Stimulated activated CD8-positive, alpha-beta memory T cell treated with anti-CD3 and anti-CD28 coated beads, Interleukin-15, amount 100 ng/mL, for 48 hours (primary cell): ENCODE measurements at places on chromosomes 4 and X.

DNA sequence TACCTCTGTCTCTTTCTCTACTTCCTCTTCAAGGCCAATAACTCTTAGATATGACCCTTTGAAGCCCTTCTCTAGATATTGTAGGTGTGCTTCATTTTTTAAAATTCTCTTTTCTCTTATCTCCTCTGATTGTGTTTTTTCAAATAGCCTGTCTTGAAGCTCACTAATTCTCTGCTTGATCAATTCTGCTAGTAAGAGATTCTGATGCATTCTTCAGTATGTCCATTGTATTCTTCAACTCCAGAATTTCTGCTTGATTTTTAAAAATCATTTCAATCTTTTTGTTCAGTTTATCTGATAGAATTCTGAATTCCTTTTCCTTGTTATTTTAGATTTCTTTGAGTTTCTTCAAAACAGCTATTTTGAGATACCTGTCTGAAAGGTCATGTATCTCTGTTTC, 47.9 kb downstream of the MCUB start:
- DNase-seq, result no peak

- DNase-seq, result no peak
Observed at GRCh38 chr4:76504613-76505465, 69.8 kb downstream of the SHROOM3 start.

DNA sequence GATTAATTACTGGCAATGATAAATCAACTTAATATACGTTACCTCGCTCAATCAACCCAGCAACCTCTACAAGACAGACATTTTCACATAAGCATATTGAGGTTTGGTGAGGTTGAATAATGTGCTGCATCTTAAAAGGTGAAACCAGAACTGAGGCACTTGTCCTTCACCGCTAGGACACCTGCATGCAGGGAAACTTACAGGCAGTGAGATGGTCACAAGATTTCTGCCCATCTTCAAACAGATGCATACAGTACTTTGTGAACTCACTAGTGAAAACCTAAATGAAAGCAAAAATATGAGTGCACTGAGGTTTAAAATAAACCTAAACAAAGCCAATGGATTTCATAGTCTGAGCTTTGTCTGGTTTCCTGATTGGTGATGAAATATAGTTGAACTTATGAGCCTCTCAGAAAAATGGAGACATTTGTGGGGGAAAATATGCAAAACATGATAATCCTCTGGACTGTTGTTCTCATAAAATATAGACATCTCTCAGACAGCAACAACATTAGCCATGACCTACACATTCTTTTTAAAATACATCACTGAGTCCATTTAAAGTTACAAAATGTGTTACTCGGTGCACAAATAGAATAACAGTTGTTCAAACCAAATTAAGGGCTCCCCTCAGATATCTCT, 20.9 kb upstream of the PRSS12 start:
- no peak for DNase-seq

DNA sequence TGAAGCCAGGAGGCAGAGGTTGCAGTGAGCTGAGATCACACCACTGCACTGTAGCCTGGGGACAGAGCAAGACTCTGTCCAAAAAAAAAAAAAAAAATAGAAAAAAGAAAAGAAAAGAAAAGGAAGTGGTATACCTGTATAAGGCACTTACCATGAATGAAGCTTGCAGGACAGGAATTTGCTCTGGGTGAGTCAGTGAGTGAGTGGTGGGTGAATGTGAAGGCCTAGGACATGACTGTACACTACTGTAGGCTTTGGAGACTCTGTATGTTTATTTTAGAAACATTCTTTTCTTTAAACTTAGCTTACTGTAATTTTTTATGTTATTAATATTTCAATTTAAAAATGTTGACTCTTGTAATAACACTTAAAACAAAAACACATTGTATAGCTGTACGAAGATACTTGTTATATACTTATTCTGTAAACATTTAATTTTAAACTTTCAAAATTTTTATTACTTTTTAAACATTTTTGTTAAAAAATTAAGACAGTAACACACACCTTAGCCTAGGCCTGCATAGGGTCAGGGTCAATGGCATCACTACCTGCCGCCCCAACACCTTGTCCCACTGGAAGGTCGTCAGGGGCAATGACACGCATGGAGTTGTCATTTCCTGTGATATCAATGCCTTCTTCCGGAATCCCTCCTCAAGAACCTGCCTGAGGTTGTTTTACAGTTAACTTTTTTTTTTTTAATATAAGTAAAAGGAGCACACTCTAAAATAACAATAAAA, 78.7 kb downstream of the CLNK start:
- no peak for DNase-seq

DNA sequence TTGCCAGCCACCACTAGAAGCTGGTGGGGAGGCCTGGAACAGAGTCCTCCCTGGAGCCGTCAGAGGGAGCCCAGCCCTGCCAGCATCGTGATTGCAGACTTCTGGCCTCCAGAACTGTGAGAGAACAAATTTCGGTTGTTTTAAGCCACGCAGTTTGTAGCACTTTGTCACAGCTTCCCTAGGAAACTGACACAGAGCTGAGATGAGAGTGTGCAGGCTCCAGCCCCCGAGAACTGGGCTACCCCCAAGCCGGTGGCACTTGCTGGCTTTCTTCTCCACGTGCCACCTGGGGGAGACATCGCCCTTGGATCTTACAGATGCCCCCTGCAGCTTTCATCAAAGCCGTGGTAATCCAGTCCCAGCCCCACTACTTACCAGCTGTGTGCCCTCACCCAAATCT, 83.7 kb downstream of the PPP2R2C start:
- no peak for DNase-seq

DNA sequence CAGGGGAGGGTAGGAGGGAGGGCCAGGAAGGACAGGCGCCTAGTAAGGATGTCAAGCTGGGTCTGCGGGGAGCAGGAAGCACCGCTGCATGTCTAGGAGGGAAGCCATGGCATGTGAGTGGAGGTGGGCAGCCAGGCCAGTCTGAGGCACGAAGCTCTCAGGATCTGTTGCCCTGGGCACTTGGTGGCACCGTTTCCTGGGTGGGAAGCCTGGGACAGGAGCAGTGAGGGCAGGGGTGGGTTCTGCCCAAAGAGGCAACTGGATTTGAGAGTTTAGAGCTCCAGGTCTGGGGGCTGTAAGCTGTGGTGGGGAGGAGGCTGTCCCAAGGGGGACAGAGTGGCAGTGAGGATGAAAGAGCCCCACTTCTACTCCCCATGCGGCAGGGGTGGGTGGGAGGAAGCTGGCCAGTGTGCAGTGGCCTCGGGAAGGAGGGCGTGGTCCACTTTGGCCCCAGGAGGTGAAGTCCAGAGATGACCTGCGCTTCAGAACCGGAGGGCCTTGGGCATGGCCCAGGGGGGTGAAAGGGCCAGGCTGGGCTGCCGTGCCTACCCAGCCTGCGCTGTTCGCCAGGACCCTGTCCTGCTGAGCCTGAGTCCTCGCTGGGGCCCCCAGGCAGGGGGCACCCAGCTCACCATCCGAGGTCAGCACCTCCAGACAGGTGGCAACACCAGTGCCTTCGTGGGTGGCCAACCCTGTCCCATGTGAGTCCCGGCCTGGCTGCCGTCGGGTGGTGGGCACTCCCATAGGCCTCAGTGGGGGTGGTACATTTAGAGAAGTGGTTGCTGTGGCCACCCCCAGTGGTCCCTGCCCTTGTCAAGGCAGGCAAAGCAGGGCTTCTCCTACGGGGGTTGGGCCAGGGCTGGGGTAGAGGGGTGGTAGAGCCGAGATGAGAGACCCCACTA, 8.3 kb upstream of the SRPK3 start:
- no peak for DNase-seq

DNA sequence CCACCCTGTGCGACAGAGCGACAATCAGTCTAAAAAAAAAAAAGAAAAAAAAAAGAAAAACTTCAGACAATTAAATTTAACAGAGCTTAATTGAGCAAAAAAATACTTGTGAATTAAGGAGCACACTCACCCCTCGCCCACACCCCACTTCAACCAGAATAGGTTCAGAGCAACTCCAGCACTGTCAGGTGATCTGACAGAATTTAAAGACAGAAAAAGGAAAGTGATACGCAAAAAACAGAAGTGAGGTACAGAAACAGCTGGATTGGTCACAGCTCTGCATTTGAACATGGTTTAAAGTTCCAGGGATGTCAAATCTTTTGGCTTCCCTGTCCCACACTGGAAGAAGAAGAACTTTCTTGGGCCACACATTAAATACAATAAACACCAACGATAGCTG, 174.4 kb downstream of the PDGFC start:
- DNase-seq, result no peak
